ENCODE measurements at places on chromosomes 2 and 18.
A peak's percentile ranks its signal among the peaks of the same experiment; 100 is the strongest.

GRCh38 chr2:200308546-200309295 lies 2.2 kb downstream of the SPATS2L start:
- DNase-seq = no peak

DNA sequence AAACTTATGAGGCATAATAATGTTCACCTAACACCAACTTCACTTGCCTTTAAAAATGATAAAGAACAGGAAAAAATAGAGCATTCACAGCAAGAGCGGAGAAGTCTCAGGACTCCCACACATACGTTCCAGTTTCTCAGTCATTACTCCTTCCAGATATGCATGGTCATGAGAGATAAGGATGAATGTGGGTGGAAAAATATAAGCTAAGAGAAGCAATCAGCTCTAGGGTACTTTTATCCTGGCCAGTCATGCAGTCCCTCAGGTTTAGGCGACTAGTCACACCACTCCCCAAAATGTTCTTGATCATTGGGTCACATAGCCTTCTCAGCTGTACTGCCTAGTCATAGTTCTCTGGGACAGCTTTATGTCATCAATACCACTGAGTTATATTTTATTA lies 29.2 kb upstream of the CCDC178 start:
- no peak for DNase-seq

DNA sequence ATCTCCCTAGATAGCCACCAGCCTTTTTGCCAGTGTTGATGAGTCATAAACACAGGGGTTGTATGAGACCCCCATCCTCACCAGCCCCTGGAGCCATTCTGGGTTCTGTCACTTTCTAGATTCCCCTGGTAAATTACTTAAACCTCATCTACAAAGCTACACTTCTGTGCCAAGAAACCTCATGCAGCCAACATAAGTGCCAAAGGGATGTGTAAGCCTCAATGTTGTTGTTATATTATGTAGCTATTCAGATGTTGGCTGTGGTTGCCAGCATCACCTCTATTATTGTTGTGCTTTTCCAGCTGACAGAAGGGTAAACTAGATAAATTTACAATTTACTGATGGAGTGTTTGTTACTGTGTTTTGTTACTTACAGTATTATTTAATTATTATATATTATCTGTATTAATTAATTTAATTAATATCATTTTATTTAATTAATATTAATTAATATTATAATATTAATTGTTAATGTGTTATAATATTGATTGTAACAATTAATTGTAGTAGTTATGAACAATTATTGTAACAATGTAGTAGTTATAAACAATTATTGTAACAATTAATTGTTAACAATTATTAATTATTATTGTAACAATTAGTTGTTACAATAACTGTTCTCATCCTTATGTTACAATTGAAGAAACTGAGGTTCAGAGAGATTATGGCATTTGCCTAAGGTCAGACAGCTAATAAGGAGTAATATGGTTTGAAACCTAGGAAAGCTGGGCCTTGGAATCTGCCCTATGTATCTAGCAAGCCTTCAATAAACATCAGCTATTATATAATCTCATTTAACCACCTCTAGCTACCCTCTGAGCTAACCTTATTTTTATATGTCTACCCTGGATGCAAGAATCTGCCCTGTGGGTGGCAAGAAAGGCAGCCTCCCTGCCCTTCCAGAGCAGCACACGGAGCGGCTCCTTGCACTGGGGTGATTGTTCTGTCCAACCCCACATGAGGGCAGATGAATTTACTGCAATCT lies 36.1 kb downstream of the PSTPIP2 start:
- DNase-seq = no peak

DNA sequence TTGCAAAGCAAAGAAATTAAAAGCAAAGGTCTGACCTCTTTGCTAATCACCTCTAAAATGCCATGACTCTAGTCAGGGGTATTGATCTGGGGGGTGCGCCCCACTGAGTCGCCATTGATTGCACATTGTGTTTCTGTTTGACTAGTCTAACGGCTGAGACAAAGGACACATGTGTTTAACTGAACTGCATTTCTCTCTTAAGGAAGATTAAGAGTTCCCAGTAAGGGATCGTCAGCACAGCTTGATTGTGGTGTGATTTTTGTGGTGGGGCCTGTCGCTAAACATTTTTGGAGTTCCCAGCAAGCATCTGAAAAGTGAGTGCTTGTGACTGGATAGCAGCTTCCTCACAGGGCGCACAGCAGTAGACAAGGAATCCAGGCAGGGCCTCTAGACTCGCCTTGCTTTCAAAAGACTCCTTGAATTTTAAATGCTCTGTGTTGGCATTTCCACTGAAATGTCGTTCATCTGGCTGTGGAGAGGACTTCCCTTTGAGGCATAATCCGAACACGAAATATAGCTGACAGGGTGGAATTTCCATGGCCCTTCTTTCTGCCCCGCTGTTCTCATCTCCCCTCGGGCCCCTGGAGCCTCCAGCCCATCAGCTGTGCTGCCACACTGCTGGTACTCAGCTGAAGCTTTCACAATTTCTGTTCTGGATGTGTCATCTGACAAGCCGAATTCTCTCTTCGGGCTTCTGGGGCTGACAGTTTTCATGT lies 126.3 kb downstream of the FAM168B start:
- DNase-seq = no peak

DNA sequence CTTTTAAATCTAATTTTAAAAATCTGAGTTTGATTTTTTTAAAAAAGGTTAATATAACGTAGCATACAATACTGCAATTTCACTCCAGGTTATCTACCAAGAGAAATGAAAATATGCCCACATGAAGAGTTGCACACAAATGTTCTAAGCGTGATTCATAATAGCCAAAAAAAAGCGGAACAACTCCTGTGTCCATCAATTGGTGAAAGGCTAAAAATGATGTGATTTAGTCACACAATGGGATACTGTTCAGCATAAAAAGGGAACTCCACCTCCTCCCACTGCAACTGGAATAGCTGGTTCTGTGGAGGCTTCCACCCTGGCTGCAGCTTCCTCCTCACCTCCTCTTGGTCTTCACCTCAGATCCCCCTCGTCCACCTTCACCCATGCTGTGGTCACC lies 132.8 kb downstream of the PIK3C3 start:
- DNase-seq = no peak

DNA sequence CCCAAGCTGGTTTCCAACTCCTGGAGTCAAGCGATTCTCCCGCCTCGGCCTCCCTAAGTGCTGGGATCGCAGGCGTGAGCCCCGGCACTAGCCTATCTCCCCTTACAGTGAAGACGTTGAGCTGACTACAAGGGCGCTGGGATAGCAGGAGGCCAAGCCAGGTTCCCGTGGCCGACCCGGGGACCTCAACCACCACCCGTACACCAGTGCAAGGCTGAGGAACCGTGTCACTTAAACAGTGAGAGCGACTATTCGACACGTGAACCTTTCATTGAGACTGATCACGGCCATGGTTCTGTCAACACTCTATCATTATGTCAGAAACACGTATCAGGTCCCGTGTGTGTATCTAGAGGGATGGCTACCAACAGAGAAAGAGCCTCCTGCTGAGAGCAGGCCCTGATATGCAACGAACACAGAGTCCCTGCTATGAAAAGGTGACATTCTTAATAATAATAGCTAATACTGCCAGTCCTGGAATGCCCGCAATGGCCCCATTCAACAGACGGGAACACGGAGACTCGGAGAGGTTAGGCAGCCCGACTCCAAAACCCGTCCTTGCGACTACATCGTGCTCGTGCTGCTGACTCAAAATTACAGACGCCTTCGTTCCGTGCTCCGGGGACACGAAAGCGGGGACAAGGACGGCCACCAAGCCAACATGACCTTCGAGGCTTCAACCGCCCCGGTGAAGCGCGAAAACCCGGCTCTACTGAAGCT lies 833 bp downstream of the AFG3L2 start:
- peak; percentile 6 for DNase-seq

DNA sequence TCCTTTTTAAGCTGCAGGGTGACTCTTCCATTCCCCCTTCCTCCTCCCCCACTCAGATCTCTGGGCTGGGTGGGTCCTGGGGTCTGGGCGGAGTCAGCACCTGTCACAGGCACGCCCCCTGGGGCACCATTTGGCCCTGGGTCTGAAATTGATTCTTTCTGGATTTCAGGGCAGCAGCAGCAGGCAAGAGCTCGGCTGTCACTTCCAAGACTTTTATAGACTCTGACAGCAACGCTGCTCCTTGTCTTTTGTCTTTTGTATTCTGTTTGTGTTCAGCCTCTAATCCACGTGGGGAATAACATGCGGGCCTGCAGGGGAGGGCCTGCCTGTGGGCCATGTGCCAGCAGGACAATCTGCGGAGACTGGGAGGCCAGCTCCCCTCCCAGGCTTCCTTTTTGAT lies 3.9 kb downstream of the BOD1L2 start:
- DNase-seq = no peak

DNA sequence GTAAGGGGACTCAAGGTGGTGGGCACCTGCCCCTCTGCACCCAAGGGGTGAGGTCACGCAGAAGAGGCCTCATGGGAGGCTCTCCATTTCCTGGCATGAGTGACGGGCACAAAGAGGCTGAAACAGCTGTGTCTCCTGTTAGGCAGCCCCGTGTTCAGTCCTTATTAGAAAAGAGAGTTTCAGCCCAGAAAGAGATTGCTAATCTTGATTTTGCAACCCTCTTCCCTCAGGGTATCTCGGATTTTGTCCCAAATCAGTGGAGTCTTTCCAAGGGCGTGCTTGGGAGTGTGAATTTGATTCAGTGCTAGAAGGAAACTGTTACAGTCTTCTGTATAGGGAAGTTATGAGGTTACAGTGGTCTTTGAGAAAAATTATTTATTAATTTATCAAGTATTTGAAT lies 10.4 kb downstream of the TNFRSF11A start:
- no peak for DNase-seq

- peak; percentile 38 for DNase-seq
These were observed 19.5 kb downstream of the SLC25A52 start for GRCh38 chr18:31741097-31741735.
